ENCODE measurements at places on chromosomes 16 and 17.

DNA sequence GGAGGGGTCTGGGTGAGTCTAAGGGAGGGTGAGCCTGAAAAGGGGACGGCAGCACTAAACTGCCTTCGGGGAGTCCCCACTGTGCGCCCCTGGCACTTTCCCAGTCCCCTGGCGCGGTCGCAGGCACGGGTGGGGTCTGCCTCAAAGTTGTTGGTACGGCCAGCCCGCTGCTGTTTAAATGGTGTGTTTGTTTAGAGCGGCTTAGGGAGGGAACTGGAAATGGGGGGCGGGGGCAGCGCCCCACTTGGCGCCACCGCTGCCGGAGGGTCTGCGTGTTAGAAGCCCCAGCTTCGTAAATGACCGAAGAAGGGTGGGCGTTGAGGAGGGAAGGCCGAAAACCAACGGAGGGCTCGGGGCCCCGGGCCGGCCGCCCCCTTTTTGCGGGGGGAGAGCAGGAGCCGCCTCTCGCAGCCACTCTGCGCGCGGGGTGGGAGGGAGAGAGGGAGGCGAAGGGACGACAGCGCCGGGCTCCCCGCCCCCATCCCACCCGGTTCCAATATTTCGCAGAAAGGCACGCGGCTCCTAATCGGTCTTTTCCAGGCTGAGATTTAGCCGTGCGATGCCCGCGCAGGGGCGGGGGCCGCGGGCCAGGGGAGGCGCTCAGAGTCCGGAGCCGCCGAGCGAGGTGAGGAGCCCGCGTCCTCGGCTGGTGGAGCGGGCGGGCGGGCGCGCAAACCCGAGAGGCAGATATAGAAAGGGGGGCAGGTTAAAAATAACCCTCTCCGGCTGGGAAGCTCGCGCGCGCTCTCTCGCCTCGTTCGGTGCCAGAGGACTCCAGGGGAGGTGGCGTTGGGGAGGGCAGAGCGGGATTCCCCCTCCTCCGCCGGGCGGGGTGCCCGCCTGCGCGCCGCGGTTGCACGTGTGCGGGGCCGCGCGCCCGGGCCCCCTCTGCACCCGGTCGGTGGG, 54.9 kb downstream of the SREBF1 start:
- DNase-seq = no peak

- DNase-seq = no peak
These were observed 23.6 kb downstream of the SREBF1 start for GRCh38 chr17:17813055-17813724.

GRCh38 chr17:63845509-63845908, 3.0 kb upstream of the SMARCD2 start:
- no peak for DNase-seq

GRCh38 chr16:80577485-80578280, 36.9 kb downstream of the DYNLRB2 start:
- no peak for DNase-seq

DNA sequence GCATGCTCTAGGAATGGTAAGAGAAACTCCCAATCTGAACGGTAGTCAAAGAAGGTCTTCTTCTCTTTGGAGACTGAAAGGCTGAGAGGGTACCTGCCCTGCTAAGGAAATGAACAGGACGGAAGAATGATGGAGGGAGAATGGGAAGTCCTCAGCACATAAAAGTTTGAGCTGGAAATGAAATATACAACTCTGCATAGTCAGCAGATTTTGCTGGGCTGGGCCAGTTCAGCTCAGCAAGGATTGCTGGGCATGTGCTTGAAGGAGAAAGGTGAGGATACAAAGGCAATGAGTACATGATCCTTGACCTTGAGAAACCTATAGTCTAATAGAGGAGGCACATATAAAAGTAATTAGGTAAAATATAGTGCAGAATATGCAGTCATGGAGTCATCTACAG, 669.3 kb downstream of the MAF start:
- no peak for DNase-seq

- DNase-seq = no peak
These were observed 91.7 kb downstream of the BCAS3 start for GRCh38 chr17:60769327-60769726.

DNA sequence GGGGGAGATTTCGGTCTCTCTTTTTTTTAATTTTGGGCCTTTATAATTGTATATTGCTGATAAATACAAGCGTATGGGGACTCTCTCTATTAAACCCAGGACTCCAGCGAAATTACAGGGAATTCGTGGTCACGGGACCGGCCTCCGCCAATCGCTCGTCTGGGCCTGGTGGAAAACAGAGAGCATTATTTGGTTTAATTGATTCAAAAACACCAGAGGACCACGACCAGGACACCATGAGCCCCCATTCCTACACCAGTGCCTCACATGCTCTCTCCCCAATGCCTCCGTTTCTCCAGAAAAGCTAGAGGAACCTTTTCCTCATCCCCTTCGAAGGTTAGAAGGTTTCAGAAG, at the start of gene HOXB2:
TSS of gene HOXB2 (minus strand) at position 88 of the 354 bp plus-strand sequence. CDS start 198 bp downstream, outside the sequence.
- DNase-seq = no peak

DNA sequence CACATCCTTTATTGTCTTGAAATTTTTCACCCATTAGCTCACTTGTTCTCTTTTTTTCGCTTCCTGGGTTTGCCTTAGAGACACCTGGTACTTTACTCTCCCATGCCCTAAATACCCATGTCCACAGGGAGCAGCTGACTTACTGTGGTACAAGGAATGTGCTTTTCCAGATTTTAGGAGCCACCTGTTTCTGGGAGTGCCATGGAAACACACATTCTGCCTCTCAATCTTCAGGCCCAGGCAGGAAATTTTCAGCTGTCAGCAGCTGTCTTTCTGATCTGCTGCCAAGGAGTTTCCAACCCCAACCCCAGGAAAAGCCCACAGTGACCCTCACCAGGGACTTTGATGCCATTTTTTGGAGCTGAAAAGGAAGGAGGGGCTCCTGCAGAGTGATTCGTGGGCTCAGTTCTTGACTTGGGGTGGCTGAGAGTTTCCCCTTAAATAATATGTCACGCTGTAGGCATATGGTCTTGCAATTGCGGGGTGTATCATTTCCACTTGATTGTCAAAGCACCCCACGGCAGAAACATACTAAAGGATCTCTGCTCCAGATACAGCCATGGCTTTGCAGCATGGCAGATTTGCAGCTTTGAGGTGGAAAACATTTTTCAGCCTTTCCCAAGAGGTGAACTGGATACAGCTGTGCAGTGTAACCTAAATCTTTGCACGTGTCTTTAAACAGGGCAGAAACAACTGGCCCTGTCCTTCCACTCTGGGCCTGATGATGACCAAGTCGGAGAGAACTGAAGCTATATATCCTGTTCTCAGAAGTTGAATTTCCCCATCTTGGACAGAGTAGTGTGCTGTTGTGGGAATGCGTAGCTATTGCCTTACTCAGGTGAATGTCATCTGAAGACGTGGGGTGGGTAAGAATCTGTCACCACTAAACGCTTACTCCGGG, 19.2 kb downstream of the RBFOX1 start:
- no peak for DNase-seq

GRCh38 chr17:75315541-75316243, 26.5 kb upstream of the SLC25A19 start:
- DNase-seq = no peak

GRCh38 chr17:5582209-5583185, 1.8 kb downstream of the NLRP1 start:
- DNase-seq = no peak

GRCh38 chr17:44081681-44082080, 11.1 kb downstream of the G6PC3 start:
- no peak for DNase-seq

DNA sequence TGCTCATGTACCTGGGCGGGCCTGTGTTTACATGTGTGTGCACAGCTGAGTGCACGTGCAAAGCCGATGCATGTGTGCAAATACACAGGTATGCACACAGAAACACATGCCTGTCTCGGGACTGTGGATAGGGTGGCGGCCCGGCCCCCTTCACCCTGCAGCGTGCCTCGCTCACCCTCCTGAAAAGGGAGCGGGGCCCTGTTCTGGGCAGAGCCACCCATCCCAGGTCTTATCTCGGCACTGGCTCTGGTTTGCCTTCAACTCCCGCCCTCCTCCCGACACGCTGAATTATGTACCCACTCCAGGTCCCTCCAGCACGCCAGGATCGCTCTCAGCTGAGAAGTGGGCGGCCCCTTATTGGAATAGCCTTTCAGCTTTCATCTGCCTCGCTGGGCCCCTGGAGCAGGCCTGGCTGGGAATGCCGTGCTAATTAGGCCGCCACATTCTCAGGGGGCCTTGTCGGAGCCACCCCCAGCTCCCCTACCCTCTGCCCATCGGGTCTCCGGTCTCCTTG, 77.8 kb downstream of the RTN4RL1 start:
- DNase-seq = no peak

GRCh38 chr17:82858376-82859126, 18.7 kb upstream of the ZNF750 start:
- DNase-seq = no peak

GRCh38 chr17:69669441-69670178, 255.1 kb downstream of the MAP2K6 start:
- no peak for DNase-seq

- no peak for DNase-seq
These were observed 8.5 kb upstream of the CCL1 start for GRCh38 chr17:34371405-34372100.

DNA sequence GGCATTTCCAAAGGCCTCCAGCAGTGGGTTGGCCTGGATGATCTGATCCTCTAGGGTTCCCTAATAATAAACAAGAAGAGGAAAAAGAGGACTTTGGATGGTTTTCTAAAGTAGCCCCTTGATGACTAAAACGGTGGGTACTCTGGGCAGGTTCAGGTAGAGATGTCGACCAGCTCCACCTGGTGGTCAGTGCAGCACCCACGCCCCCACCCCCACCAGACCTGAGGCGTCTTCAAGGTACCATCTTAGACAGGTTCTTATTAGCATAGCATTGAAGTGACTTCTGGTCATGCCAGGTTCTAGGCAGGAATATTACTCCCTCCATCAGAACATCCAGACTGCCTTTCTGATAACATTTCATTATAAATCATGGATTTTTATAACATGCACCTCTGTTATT, 15.0 kb downstream of the MYH13 start:
- no peak for DNase-seq

GRCh38 chr17:47897561-47897960, 1.5 kb downstream of the SP2 start:
- no peak for DNase-seq

DNA sequence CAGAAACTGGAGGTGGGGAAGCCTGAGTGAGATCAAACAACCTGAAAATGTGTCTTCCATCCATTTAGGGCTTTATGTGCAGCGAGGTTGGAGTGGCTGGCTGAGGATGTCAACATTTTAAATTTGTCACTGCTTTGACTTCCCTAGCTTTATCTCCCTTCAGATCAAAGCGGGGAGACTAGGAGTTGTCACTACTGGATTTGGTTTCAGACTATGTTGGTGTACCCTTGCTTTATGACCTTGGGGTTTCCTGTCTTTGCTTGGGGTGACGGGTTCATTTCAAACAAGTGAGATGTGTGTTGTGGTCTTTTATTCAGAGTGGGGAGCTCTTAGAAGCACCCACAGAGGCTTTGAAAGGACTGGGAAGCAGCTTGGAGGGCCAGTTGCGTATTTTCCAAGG, 25.6 kb downstream of the MSI2 start:
- no peak for DNase-seq

GRCh38 chr17:39629898-39630297, 3.1 kb downstream of the PPP1R1B start:
- no peak for DNase-seq

Data from amniotic stem cell (primary cell).